ENCODE measurements at places on chromosomes 7 and 10.

- DNase-seq: no peak
Observed at GRCh38 chr10:73899423-73899822, 11.5 kb upstream of the PLAU start.

GRCh38 chr10:73444457-73444856, 11.1 kb upstream of the MSS51 start:
- DNase-seq: no peak

- DNase-seq: no peak
Observed at GRCh38 chr10:131746785-131747184, 154.0 kb upstream of the PPP2R2D start.

DNA sequence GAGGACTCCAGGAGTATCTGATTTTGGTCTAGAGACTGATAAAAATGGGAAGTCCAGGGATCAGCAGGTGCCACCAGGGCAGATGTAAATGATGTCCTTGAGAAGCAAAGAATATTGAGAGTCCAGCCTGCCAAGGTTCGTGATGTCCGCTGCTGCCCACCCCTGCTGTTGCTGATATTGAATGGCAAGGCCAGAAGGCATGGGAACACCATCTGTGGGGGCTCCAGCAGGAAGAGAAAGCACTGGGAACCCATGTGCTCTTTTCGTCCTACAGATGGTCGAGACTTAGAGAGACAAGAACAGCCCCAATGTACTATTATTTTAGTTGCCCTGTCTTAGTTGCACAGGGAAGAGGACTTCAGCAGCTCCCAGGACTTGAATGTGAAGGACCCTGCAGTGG, 363.9 kb downstream of the GALNT17 start:
- DNase-seq: no peak
